ENCODE measurements at places on chromosomes 6 and 20.

DNA sequence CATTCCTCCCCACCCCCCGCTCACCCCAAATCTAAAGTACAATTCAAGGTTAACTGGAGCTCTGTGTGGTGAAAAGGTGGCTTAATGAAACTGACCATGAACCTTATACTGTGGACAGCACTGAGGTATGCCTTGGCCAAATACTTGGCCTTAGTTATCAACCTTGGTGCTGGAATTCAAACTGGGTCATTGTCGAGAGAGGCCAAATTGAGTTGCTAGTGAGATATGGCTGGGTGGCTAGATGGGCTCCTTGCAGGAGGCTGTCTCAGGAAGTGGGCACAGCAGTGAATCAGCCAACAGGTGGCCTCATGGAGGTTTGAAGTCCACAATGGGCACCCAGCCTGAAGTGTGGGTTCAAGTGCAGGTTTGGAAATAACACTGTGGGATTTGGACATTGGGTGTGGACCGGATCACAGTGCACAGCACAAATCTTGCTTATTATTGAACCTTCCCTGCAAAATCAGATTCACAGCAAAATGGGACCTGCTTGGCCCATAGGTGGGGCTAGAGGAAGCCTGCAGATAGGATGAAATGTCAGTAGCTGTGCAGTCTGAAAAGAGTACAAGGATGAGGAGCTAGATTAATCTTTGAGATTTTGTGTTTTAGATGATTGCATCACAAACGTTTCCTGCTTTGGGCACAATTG lies 5.6 kb upstream of the BTBD3 start:
- no peak for DNase-seq

- DNase-seq: peak; percentile 27
These were observed 47.0 kb downstream of the WDR27 start for GRCh38 chr6:169654598-169655391.

DNA sequence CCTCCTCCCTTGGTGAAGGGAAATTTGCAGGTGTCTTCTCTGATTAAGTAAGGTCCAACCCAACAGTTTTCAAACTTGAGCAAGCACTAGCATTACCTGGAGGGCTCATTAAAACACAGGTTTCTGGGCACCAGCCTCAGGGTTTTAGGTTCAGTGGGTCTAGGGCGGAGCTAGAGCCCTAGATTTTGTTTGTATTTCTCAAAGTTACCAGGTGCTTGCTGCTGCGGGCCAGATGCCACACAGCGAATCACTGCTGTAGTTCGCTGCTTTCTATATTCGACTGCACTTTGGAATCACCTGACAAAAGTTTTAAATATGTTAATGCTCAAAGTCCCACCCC lies 869 bp downstream of the COL21A1 start:
- no peak for DNase-seq

DNA sequence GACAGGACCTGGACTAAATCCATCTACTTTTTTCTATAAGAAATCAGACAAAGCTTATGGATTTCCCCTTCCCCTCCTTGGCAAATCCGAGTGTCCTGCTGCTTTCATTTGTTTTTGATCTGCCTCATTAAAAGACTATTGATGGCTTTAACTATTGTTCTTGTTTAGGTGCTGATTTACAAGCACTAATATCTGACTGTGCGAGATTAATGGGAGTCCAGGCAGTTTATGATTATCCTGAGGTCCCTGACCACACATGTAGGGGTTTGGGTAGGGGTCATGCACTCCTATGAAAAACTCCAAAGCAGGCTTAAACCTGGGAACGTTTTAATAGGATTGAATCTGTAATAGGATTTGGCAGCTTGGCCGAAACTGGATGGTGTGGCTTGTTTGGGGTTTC lies 317.5 kb upstream of the POU3F2 start:
- no peak for DNase-seq

DNA sequence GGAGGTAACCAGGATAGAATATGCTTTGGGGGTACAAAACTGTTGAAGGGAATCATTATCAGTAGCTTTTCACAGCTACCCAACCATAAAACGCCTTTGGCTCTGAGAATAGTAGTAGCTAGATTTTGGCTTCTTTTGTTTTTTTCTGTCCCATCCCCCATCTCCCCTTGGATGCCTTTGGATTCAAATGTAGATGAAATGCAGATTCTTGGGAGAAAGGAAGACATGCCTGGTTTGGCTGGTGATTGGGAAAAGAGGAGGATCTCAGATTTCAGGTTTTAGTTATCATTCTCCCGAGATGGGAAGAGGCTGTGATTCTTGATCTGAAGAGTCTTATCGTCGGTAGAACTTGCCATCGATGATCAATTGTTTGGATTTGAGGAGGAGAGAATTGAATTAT lies 3.5 kb upstream of the CDYL start:
- DNase-seq: no peak

DNA sequence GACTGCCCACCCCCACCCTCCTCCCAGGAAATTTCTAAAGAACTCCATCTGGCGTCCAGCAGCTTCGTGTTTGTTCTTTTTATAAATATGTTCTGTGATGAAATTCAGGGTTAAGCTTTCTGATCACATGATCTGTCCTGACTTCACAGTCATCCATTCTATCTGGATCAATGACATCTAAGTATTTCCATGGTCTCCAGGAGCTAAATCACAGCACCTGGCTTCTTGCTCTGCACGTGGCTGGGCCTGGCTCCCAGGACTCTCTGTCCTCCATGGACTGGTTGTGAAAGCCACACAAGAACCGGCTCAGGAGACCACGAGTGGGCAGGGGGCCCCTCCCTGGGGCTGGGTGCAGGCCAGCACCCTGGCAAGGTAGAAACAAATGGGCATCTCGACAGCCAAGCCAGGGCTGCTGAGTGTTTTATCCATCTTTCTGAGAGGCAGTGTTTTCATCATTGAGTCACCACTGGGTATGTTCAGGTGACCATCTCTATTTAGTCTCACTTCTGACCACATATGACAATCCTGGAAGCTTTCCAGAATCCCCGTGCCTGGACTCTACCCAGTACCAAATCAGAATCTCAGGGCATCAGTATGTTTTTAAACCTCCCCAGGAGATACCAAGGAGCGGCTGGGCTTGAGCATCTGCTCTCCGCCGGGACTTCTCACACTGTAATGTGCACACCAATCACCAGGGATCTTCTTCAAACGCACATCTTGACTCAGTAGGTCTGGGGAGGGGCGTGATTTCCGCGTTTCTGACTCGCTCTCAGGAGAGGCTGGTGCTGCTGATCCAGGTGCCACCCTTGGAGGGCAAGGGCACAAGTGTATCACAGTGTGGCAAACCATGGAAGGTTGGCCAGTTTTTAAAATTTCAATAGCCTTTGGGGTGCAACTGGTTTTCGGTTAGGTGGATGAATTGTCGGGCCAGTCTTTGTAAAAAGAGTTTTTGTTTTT lies 31.6 kb upstream of the PXDC1 start:
- no peak for DNase-seq
